ENCODE measurements at places on chromosomes 12 and 14. TPM values are rescaled to one million over a fixed set of nuclear protein-coding genes. Genes with fewer than 3 reads are reported as not detected.

The LRP6 gene
- 40.1 TPM for total RNA-seq

The NXPH4 gene
- total RNA-seq = not detected

The NFE2 gene
- total RNA-seq = not detected

The SLC7A8 gene
- total RNA-seq = 1.1 TPM

Measured in endothelial cell of umbilical vein (primary cell).